ENCODE measurements at places on chromosomes 2 and 18.

GRCh38 chr2:100178864-100179263, 36.5 kb upstream of the AFF3 start:
- peak; percentile 100 for DNase-seq

GRCh38 chr2:34997779-34998178, 1357.8 kb upstream of the CRIM1 start:
- DNase-seq = no peak

GRCh38 chr2:43105586-43106558, 120.5 kb downstream of the ZFP36L2 start:
- no peak for DNase-seq

- no peak for DNase-seq
These were observed 15.9 kb downstream of the GTF3C3 start for GRCh38 chr2:196783431-196784094.

DNA sequence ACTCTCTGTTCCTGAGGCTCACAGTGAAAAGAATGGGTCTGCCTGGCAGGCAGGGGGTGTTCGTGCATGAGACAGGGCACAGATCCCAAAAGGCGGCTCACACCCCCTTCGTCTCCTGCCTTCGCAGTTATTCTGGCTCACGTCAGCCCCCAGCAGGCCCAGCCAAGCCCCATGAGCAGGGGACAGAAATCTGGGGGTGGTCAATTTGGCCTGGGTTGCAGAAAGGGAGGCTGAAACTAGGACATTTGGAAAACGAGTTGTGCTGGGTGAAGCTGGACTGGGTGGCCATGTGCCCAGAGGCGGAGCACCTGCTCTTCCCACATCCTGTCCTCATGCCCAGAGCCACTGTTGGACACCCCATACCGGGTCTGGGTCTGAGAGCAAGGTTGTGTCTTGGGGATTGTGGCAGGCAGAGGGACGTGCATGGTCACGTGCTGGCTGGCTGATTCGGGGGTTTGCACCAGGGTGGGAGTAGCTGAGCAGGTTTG, 99.0 kb upstream of the MCFD2 start:
- DNase-seq = no peak

DNA sequence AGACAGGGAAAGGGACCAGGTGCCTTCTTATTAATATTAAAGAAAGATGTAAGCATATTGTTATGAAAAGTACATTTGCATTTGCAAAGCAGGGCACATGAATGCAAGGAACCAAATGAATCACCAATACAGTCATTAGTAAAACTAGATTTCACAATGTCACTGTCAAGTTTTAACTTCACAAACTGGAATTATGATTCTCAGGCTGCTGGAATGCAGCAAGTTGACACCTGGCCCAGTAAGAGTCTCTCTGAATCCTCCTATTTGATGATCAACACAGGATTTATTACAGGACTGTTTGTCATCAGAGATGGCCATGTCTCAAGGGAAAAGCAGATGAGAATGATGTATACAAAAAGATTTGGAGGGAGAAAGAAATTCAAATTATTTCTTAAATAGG, 72.9 kb upstream of the STK39 start:
- no peak for DNase-seq

GRCh38 chr18:55314031-55314430, 274.0 kb downstream of the TCF4 start:
- no peak for DNase-seq

- DNase-seq = no peak
These were observed 24.9 kb downstream of the PECR start for GRCh38 chr2:216056739-216057138.

GRCh38 chr2:225756198-225756597, 356.7 kb downstream of the NYAP2 start:
- DNase-seq = no peak

GRCh38 chr2:163909411-163910080, 173.7 kb upstream of the FIGN start:
- DNase-seq = no peak

GRCh38 chr2:41994233-41994637, 53.6 kb upstream of the PKDCC start:
- no peak for DNase-seq

- peak; percentile 10 for DNase-seq
These were observed 563.9 kb downstream of the DCC start for GRCh38 chr18:52903857-52904256.

- DNase-seq = no peak
These were observed 496.1 kb upstream of the RAB6C start for GRCh38 chr2:129483366-129483765.

- DNase-seq = no peak
These were observed 36.1 kb downstream of the RNF152 start for GRCh38 chr18:61856678-61857077.

GRCh38 chr2:123154195-123154594, 870.9 kb upstream of the CNTNAP5 start:
- no peak for DNase-seq

DNA sequence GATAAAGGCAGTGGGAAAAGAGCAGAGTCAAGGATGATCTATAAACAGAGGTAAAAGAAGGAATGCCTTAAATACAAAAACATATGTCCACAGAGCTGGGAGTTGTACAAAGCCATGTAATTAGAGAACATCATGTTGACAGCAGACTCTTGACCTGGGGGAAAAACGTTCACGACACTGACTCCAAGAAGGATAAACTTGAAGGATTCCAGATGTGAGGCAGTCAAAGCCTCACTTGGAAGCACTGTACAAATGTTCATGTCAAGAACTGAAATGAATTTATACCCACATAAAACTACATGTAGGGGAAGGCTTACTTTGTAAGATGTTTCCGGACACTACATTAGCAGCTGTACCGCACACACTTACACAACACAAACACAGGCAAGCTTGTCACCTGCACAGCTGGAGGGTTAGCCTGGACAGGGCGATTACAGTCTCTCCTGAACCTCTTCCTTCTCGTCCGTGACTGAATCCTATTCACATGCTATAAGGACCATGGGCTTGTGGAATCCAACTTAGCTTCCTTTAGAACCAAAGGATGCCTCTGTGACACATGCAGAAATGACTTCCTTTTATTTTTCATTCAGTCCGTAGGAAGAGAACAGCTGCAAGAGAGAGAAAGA, 88.6 kb downstream of the SH3YL1 start:
- DNase-seq = no peak

- no peak for DNase-seq
These were observed 95.5 kb upstream of the SNTG2 start for GRCh38 chr2:855177-855576.

DNA sequence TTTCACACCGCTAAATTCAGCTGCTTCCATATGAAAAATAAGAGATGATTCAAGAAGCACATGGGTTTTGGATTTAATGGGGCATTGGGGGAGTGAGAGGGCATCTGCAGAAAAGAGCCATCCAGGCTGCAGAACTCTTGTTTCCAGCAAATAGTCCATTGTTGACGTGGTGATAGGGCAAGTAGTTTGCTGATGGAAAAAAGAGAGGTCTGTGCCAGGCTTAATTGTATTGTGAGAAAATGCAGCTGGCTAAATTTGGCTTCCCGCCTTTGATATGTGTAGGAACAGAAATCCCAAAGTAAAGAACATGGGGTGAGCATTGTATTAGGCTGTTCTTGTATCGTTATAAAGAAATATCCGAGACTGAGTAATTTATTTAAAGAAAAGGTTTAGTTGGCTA, 199.5 kb downstream of the SETBP1 start:
- DNase-seq = no peak
